T-helper 1 cell (primary cell): ENCODE measurements at places on chromosomes 2 and 18.

DNA sequence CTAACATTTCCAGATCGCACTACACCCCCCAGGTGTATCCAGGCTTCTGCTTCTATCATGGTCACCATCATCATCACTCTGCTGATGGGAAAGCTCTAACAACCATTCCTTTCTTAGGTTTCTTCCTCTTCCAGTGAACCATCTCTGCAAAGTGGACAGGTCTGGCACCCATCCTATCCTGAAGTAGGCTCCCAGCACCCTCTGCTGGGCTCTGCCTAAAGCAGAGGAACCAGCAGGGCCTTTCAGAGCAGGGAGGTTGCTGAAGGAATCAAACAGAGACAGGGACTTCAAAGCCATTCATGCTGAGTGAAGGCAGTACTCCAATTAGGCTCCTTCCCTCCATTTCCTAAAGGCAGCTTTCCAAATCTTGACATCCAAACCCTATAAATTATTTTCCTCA is 27.2 kb upstream of the SATB2 start:
- DNase-seq: no peak

DNA sequence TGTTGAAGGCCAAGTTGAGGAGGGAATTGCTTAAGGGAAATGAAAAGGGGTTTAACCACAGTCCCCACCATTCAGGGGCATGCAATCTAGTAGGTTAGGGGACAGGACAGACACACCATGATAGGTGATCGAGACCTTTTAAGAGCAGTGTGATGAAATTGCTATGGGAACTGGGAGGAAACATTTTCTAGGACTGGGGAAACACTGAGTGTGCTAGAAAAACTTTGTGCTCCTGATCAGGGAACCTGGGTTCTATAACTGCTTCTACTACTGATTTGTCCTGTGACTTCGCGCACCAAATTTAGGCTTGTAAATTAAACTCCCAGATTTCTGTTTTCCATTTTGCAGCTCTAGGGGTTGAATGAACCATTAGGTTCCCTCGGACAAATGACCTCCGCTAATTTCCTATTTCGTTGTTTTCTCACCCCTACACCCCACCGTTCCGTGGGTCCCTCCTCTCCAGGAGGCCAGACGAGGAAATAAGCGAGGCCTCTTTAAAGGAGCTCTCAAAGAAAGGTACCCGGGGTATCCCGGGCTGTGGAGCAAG is 371 bp upstream of the LCLAT1 start:
- no peak for DNase-seq

DNA sequence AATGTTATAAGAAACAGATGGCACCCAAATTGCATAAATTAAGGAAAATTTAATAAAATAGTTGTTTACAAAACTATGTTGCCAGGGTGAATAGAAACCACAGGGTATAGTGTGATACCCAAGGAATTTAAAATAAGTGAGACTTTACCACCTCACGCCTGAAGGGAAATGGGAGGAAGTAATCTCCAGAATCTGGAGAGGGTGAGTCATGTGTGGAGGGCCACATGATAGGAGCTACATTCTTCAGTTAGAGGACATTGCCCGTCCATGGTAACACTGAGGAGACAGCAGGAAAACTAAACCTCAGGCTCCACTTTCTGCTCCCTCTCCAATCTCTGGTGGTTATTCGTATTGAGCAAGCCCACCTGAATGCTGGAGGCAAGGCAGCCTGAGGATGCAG is 97.2 kb upstream of the NXPH2 start:
- DNase-seq: no peak

DNA sequence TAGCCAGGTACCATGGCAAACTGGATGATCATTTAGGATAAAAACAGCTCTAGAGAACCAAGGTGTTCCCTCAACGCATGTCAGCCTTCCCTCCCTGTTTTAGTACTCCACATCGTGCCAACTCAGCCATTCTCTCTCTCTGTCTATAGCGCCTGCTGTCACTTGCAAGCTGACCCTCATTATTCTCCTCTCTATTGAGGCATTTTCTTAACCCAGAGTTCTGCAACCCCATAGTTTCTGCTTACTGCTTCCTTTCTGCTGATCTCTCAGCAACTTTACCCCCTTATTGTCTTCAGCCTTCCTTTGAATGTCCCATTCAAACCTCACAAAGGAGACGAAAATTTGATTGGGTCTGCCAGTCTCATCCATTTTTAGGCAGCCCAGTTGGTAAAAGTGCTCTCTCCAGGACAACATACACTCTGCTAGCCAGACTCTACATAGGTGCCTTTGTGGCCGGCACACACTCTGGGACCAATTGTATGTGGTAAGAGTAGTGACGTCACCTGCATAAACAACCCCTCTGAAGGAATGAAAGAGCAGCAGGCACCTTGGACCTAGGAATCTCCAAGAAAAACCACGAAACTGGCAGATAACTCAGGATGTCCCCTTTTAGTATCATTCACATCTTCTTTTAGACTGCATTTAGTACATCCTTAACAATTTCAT is 367.2 kb upstream of the KCNH7 start:
- DNase-seq: no peak

DNA sequence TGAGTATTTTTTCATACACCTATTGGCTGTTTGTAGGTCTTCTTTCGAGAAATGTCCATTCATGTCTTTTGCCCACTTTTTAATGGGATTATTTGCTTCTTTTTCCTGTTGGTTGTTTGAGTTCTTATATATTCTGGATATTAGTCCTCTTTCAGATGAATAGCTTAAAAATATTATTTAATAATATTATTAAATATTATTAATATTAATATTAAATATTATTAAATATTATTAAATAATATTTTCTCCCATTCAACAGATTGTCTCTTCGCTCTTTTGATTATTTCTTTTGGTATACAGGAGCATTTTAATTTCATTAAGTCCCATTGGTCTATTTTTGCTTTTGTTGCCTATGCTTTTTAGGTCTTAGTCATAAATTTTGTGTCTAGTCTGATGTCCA is 361.9 kb downstream of the TSN start:
- no peak for DNase-seq

DNA sequence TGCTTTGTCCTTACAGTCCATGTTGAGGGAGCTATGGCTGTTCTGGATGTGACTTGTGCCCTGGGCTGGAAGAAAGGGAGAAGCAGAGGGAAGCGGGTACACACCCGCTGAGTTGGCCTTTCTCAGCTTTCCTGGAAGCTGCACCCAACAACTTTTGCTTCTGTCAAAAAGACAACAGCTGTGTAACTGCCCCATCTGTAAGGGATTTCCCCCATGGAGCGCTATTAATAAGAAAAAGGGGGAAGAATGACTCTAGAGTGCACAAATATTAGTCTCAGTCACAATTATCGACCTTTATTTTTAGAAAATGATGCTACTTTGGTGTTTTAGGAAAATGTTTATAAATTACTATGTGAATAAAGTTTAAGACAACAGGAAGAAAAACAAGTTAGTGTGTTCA is 368.3 kb downstream of the RAD51AP2 start:
- DNase-seq: no peak

GRCh38 chr18:1133541-1133940 is 228.9 kb downstream of the ADCYAP1 start:
- DNase-seq: no peak

DNA sequence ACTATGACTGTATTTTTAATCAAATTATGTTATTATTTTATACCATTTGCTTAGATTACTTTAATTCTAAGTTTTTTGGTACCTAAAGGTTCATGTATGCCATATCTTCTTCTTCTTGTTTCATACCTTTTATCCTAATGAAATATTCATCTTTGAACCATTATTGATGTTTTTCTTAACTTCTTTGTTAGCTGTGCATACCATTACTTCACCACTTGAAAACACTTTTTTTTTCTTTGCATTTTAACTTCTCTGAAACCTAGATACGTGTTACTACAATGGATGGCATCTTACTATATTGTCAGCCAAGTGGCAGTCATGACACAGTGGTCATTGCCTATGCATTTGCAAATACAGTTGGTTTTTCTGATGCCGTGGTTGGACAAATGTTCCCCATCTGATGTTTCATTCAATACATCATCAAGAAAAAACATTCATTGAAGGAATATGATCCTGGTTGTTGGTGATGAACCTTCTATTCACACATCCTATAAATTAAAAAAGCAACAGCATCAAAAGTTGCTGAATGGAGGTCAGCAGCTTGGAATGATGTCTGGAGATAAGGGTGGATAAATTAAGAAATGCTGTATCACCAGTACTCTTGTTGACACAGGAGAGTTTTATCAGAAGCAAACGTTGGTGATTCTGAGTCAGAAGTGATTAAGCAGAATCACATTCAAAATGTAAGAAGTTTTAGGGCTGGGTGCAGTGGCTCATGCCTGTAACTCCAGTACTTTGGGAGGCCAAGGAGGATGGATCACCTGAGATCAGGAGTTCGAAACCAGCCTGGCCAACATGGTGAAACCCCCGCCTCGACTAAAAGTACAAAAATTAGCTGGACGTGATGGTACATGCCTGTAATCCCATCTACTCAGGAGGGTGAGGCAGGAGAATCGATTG is 7.4 kb downstream of the IL36A start:
- DNase-seq: no peak

DNA sequence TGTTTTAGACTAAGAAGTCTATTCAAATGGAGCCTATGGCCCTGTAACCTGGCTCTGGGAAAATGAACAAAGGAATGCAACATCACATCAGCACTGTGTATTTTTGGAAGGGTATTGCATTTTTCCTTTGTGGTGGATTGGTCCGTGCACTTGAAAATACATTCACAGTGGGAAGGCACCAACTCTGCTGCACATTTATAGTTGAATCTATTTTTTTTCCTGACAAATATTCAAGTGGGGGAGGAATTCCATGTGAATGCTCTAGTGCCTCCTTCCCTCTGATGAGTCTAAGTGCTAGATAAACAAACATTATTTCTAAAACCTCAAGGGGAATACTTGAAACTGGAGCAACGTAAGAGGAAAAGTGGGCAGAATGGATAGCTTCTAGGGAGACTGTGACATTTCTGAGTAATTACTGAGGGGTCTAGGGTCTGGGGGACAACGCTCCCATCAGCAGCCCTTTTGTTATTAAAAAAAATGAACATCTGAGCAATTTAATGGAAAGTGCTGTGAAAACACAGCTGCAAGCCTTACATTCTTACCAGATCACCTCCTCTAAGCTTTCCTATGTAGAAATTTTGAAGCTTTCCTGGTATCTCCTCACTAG is 208.2 kb downstream of the SLC8A1 start:
- no peak for DNase-seq

GRCh38 chr18:49904871-49905555 is 91.7 kb upstream of the ACAA2 start:
- DNase-seq: no peak

DNA sequence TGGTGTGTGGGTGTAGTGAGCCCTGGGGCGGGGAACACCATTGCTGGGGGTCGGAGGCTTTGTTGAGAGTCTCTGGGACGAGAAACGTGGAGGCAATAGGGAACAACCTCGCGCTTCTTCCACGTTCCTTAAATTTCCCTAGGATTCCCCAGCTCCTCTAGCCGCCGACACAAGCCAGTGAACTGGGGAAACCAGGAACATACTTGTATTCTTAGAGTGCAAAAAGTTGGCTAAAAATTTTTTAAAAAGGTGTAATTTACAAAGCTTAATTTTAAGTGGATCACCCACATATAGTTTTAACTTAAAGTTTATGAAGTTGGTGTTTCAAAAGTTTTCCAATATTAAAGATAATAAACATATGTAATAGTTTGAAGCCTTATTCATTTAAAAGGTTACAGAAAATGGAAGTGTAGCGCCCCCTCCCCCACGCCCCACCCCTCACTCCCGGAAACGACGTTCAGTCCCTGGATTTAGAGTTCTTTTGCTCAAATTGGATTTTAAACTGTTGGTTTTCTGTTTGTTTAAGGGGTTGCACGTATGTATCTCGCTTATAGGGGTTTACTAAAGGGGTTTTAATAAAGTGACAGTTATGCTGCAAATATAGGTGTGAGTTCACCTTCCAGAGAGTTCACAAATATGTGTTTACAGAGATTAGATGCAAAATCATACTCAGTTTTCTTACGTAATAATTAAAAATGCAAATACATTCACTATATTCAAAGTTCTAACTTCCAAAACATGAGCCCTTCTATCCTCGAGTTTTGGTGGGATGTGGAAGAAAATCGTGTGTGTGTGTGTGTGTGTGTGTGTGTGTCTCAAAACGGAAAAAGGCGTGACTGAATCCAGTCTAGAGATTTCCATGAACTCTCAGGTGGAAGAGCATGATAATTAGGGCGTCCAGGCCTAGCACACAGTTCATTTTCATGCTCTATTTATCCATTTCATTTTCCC is 872 bp downstream of the DSG2 start:
- no peak for DNase-seq

DNA sequence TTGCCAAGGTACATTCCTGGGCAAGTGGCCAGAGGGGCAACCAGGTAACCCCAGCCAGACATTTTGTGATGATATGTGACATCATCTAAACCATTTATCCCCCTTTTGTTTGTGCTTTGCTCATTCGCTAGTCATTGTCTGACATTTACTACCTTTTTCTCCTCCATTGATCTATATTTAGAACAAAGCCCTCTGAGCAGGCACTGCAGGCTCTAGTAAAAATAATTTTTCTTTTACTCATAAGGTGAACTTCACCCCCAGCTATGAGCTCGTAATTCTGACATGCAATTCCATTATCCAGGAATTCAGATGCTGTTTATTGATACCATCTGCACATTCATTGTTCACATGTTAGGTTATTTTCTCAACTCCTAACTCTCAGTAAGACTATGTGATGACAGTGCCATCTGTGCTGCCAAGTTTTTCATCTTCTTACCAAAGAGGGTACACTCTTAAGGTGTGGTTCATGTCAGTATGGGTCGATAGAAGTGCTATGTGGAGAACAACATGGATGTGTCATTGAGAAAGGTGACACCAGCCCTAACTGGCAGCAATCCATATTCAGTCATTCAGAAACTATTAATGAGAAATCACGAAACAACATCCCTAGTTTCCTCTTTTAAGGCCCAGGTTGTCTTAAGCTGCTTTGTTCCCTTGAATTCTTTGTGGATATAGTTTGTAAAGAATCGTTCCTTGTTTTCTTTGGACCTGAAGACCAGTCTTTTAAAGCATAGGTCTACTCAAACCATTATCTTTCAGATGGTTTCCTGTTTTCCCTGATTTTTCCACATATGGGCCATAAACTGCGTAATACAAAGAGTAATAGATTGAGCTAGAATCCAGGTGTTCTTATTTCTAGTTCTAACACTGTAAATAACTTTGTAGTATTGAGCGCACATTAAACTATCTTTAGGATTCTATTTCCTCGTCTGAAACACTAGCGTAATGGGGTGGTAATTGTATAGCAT is 978.1 kb upstream of the CDH2 start:
- no peak for DNase-seq

DNA sequence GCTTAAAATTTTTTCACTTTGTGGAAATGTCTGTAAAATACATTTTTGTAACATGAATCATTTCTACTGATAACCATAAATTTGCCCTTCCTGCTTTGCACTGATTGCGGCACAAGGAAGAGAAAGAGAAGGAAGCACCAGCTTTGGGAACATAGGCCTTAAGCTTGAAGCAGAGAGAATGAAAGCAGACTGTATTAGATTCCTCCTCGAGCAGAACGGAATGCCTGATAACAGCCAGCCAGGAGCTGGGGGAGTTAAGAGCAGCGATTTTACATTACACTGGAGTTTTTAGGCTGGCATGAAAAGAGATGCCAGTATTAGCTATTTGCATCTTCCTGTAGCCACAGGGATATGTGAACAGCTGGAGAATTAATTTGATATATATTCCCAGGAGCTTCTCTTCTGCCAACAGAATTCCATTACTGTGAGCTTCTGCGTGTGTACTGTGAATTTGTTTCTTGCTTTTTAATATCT is 33.5 kb downstream of the CRIM1 start:
- no peak for DNase-seq
